ENCODE measurements at places on chromosomes 4 and X.
A peak's percentile ranks its signal among the peaks of the same experiment; 100 is the strongest.

- peak; percentile 82 for DNase-seq
These were observed 207.3 kb downstream of the SLC7A11 start for GRCh38 chr4:138034871-138035270.

GRCh38 chrX:24513416-24513815 lies 48.3 kb downstream of the PDK3 start:
- DNase-seq, result no peak

GRCh38 chr4:8037150-8037769 lies 97.6 kb upstream of the AFAP1 start:
- DNase-seq, result no peak

- DNase-seq, result no peak
These were observed 1.2 kb upstream of the AMOT start for GRCh38 chrX:112841820-112842157.

- no peak for DNase-seq
These were observed 328.3 kb downstream of the UNC5C start for GRCh38 chr4:95220205-95221175.

DNA sequence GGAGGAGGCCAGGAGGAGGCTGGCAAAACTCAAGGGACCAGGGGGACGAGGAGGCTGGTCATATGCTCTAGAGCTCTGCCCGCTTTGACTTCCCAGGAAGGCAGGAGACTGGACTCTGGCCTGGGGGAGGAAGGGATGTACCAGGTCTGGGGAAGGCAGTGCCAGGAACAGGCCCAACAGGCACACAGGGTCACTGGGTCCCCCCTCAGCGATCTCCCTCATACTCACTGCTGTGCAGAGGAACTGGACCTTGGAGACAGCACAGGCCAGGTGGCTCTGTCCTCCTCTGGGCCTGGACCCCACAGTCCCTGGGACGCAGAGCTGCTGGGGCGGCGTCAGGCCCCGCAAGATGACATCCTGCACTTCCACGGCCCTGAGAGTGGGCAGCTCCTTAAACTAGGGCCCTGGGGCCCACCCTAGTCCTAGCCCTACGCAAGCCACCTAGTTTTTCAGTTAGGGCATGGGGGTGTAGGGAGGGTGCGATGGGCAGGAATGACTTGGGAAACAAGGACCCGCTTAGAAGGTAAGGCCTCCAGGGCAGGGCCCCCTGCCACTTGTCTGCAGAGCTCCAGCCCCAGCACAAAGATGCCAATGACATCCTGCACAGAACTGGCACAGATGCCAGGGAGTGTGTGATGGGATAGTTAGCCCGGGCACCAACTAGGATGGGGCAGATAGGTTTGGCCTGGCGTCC lies 59.5 kb downstream of the HTRA3 start:
- no peak for DNase-seq

GRCh38 chr4:11470438-11471045 lies 41.8 kb upstream of the HS3ST1 start:
- no peak for DNase-seq

DNA sequence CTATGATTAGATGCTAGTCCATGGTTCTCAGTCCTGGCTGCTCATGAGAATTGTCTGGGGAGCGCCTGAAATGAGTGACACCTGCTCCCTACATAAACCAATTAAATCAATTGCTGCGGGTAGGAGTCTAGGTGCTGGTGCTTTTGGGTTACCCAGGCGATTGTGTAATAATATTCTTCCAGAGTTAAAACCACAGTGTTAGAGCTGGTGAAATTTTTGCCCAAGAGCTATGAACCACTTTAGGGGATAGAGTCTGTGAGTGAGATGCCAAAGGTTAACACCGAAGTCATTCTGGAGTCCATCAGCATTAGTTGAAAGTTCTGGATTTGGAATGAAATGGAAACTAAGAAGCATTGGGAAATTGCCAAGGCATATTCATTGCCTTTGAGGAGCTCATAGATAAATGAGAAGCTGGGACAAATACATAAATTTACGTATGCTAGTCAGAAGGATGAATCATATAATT lies 15.3 kb downstream of the PDK3 start:
- DNase-seq, result no peak
